ENCODE measurements at places on chromosomes 13 and 19. TPM values are rescaled to one million over a fixed set of nuclear protein-coding genes. Genes with fewer than 3 reads are reported as not detected.

The MYPOP gene
- 10.5 TPM for total RNA-seq

The BCL3 gene
- total RNA-seq = 64.0 TPM

The ZNF581 gene
- 36.8 TPM for total RNA-seq

The FGF9 gene
- not detected for total RNA-seq

The CAPS gene
- 0.74 TPM for total RNA-seq

The CBY2 gene
- not detected for total RNA-seq

The RASIP1 gene
- total RNA-seq = 0.59 TPM

The PGLYRP1 gene
- total RNA-seq = not detected

The SLITRK1 gene
- not detected for total RNA-seq

The ZNF497 gene
- total RNA-seq = 1.7 TPM

The MAB21L1 gene
- total RNA-seq = not detected

The ZNF749 gene
- 14.1 TPM for total RNA-seq

The ZNF235 gene
- total RNA-seq = 2.8 TPM

The GAS6 gene
- 6.4 TPM for total RNA-seq

The PAF1 gene
- total RNA-seq = 77.2 TPM

The SULT2A1 gene
- not detected for total RNA-seq

The MTMR6 gene
- total RNA-seq = 8.8 TPM

The CYP4F2 gene
- 0.07 TPM for total RNA-seq

The SPINT2 gene
- total RNA-seq = 368 TPM

Measured in A549 treated with Mapracorat at 1 μM for 4 hours (cell line).